ENCODE measurements at places on chromosomes 13 and 19.

DNA sequence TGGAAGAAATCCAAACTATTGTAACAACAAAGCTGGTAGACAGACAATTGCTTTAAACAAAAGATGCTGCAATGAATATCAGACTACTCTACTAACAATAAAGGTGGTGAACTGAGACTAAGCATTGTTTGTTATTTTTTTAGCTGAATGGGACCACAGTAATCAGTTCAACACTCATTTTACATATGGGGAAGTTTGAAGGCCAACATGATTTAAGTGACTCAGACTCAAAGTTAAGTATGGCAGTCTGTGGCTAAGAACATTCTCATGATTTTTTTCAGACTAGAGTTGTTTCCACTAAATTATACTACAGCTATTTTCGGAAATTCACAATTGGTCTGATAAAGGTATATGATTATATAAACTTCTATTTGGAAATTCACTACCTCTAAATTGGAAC is 10.4 kb downstream of the EXOSC8 start:
- no peak for DNase-seq

GRCh38 chr13:45811891-45812694 is 39.5 kb downstream of the SIAH3 start:
- DNase-seq = no peak

GRCh38 chr13:107788464-107789165 is 426.7 kb downstream of the LIG4 start:
- DNase-seq = no peak

- no peak for DNase-seq
These were observed 3.6 kb downstream of the KLK15 start for GRCh38 chr19:50829801-50830200.

DNA sequence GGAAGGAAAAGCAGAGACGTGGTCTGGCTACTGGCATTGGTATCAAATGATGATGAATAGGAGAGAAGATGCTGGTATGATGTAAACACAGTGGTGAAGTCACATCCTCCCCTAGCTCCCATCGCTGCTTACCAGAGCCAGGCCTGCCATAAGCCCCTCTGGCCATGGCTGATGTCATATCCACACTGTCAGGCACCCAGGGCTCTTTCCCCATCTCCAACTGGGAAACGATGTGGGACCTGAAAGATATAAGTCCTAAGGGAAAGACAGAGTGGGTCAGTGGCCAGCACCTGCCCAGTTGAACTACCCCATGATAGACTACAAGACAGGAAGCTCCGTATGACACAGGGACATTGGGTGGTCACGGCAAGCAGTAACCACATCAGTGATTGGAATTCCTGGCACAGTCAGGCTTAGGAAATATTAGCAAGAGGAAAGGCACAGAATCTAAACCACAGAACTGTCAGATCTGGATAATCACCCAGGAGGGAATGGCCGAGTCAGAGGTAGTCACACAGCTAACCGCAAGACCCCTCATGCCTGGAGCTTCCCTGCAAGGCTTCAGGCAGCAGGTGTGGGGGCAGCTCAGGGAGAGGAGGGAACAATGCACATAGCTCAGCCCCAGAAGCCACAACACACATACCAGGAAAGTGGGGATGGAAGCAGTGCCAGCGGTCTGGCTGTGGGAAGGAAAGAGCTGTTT is 3.8 kb downstream of the ZNF792 start:
- DNase-seq = no peak

GRCh38 chr19:41991025-41991424 is 3.0 kb downstream of the ATP1A3 start:
- DNase-seq = no peak

DNA sequence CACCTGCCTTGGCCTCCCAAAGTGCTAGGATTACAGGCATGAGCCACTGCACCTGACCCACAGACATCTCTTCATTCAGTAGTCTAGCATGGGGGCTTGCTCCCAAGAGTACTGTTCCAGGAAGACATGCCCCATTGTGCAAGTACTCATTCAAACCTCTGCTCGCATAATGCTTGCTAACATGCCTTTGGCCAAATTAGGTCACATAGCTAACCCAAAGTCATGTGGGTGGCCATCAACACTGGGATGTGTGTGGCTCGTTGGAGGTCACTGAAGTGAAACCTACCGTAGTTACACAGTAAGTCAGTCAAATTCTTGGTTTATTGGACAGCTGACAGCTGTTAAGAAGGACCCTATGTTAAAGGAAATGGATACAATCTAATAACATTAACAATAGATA is 20.3 kb downstream of the RFXAP start:
- DNase-seq = no peak

DNA sequence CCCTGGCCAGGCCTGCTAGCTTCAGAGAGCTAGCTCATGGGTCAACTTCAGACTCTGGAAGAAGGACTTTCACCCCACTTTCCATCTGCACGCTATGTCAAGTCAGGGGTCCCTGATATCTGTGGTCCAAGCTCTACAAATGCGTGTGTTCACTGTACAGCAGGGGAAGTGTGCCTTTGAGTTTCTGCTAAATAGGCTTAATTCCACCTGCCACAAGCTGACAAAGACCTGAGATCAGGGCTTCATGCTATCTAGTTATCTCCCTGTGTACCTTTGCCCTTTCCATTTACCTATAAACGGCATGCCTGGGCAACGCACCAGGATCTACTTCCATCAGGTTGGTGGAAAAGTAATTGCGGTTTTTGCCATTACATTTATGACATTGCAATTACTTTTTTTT is 10.7 kb upstream of the SULT2A1 start:
- DNase-seq = no peak

GRCh38 chr19:4199699-4200293 is 17.3 kb downstream of the ANKRD24 start:
- DNase-seq = no peak

GRCh38 chr13:53207556-53207955 is 178.9 kb downstream of the OLFM4 start:
- no peak for DNase-seq

DNA sequence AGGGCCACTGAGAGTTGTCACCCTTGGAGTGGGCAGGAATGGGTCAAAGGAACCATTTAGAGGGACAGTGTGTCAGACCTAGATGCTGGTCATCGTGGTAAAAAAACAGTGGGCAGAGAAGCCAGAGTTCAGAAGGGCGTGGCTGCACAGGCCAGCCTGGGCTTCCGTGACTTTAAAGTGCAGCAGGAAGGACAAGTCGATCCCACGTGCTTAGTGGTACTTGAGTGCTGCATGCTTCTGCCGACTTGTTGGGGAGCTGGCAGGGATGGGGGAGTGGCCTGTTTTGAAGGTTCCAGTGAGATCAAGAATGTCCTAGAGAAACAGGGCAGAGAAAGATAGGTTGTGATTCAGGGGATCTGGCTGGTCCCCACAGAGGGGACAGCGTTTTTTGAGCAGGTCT is 17.0 kb downstream of the LYL1 start:
- DNase-seq = no peak

DNA sequence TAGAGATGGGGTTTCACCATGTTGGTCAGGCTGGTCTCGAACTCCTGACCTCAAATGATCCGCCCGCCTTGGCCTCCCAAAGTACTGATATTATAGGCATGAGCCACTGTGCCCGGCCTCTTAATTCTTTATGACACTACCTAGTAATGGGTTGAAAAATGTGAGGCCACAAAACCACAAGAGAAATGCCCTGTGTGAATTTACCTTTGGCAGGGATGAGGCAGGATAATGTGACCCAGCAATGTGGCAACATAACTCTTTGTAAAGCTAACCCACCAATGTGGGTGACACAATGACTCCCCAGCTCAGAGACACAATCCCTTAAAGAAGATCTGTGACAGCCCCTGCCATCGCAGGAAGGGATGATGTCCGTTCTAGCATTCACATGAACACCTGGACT is 533.1 kb downstream of the KLF5 start:
- DNase-seq = no peak

DNA sequence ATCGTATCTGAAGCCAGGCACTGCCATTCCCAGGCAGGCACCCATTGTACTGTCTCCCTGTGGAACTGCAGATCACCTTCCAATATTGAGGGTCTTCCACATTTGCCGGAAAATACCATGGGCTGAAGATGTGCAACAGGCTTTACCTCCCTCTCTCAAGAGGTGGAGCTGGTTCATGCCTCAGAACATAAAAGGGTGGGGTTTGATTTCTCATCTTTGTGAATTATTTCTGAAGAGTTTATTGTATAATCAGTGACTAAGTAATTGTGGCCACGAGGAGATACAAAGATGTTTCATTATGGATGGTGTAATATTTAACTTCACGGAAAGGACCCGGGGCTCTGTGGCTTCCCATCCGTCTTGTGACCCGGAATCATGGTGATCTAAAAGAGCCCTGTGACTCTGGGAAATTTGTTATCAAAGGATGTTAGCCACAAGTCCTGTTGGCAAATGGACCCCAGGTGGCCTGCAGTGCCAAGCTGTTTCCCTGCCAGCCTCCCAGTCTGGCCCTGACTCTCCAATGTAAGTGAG is 230.5 kb downstream of the LACC1 start:
- DNase-seq = no peak

DNA sequence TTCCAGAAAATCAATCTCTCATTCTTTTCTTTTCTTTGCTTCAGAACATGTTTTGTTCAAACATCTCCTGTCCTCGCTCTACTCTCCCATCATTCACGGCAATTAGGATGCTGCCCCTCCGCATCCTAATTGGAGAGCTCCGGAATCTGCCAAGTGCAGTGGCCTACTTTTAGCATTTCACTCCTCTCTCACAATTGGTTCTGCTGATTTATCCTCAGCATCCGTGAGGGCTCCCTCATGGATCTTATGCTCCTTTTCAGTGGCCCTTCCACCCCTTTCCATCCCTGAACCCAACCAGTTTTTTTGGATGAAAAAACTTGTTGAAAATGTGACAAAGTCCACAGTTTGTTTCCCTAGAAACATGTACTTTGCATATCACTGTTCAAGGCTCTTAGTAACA is 22.4 kb downstream of the AMER2 start:
- no peak for DNase-seq

Measured in esophagus squamous epithelium (tissue), 5 donors.